Activated gamma-delta T cell treated with Interleukin-2 at 50 U/mL for 16 hours (primary cell): ENCODE measurements at places on chromosomes 4 and X.

DNA sequence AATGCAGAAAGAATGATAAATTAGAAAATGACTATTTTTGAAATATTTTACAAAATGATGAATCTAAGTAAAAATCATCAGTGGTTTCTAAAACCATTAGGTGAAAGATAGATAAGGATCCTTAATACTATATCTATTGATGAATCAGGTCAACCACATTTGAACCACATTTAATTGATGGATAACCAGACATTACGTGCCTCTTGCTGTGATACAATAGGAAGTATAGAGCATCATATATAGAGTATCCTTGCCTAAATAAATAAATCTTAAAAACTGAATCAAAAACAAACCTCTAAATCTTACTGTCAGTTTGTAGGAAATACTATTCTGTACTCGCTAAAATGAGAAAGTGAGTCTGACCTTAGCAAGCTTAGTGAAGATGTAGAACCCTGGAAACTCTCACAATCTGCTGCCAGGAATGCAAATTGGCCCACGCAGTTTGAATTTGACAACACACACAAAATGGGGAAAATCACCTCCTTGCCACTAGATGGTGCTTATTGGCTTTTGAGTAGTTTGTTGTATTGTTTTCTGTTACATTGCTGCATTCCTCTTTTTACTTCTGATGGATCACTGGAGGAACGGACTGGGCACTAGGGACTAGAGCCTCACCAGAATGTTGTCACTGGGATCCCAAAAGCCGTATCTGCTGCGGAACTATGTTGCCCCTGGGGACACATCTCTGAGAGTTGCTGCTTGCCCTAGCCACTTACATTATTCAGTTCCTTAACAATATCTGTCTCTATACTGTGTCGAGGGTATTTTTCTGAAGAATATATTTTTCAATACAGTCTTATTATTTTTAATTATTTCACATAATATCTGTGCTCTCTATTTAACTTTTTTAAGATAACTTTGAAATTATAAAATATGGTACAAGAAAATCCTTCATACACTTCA lies 25.4 kb upstream of the SLAIN2 start:
- peak; percentile 19 for DNase-seq

DNA sequence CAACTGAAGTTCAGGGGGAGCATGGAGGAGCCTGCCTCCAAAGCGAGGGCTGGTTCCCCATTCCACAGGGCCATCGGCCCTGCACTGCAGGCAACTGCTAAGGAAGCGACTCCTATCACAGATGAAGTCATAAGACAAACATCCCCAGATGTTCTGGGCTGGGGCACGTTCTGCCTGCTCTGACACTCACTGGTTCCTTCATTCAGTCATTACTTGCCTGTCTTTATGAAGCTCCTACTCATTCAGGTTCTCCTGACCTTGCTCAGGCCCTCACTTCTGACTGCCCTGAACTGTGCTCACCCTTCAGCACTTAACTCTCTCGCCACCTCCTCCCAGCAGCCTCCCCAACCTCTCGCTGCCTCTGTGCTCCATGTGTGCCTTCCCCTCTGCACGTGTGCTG lies 2.5 kb upstream of the SLC2A9 start:
- DNase-seq: no peak

- no peak for DNase-seq
Observed at GRCh38 chrX:119686087-119686691, 6.8 kb downstream of the SEPTIN6 start.

- no peak for DNase-seq
Observed at GRCh38 chr4:98394134-98394533, 132.9 kb downstream of the RAP1GDS1 start.

GRCh38 chr4:17168571-17168970 lies 270.1 kb upstream of the LDB2 start:
- DNase-seq: no peak

DNA sequence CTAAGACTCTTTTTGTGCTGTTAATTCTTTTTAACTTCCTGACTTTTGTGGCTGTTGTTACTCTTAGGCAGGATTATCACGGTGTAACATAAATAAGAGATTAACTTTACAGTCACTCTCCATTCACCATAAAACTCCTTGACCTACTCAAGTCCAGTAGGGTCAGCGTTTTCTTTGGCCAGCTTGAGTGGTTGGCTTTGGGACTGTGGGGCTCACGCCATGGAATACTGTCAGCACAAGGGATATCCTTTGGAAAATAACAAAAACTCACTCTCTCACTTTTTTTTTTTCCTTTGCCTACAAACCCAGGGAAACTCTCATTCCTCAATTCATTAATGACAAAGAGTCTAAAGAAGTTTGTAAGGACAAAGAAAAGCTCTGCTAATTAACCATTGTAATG lies 89.4 kb upstream of the TLL1 start:
- no peak for DNase-seq

GRCh38 chrX:107674480-107675364 lies 46.4 kb downstream of the PRPS1 start:
- peak; percentile 32 for DNase-seq

DNA sequence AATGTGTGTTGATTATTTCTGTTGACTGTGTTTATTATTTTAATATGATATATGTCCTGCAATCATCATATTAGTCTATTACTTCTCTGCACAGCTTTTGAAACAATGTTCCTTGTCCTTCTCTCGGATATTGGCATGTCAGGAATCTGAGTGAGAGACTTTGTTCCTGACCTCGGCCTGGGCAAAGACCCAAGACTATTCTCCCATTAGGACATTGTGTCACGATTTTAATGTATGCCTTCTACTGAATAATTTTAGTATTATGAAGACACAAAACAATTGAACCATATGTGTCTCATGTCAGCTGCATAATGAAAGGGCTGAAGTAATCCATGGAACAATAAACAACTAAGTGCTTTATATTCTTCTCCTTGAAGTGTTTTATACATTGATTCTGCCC lies 580.8 kb upstream of the TENM3 start:
- no peak for DNase-seq

- no peak for DNase-seq
Observed at GRCh38 chrX:9160698-9161329, 126.9 kb upstream of the FAM9B start.
